ENCODE measurements at places on chromosomes 5 and 9.

GRCh38 chr9:117335837-117336433, 78.9 kb downstream of the ASTN2 start:
- no peak for DNase-seq

DNA sequence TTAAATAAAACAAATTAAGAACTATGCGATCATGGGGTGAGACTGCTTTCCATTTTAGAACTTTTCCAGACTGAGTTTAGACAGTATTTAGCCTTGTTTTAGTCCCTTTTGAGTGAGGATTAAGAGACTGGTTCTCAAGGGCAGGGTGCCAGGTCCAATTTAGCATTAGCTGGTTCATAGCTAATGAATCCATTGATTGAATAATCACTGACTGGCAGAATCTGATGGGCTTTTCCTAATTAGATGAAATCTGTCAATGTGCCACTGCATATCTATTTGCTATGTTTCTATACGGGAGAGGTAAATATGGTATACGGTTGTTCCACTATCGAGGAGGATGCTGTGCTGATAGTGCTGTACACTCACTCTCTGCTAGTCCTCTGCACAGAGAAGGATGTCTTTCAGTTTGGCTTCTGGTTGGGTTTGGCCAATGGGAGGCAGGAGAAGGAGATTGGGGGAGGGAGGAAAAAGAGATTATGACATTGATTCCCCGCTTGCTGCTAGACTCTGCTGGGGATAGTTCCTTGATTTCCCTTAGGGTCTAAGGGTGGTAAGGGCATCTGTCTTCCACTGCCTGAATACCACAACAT, 496.6 kb downstream of the CTNND2 start:
- no peak for DNase-seq

DNA sequence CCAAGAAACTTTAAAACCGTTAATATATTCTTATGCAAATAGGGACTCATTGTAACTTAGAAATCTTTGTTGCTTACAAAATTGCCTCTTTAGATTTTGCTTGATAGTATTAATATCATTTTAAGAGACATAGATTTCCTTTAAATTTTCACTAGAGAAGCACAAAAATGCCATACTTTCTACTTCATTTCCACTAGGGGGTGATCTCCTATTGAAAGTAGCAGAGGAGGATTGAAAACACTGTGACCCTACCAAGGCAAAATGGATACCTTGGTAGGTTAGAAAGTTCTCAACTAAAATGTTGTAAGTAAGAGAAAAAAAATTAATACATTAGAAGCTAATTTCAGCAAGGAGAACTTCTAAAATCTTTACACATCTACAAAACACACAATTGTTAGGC, 204.9 kb downstream of the CHSY3 start:
- no peak for DNase-seq

DNA sequence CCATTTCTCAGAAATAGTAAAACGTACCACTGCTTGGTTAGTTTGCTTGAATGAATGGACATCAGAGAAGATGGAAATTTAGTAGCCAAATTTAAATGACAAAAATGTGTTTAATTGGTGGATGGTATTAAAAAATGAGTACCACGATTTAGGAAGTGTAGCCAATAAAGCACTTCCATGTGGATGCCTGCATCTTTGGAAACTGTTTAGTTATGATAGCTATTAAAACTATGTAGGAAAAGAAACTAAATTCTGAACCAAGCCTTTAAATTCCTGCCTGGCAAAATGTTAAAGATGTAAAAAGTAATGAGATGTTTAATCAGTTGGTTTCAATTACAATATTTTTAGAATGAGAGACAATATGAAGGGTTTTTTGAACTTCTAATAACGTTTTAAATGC, 94.8 kb downstream of the NUDT12 start:
- no peak for DNase-seq

- no peak for DNase-seq
Measured at GRCh38 chr5:77900691-77901090, 124.6 kb upstream of the TBCA start.

DNA sequence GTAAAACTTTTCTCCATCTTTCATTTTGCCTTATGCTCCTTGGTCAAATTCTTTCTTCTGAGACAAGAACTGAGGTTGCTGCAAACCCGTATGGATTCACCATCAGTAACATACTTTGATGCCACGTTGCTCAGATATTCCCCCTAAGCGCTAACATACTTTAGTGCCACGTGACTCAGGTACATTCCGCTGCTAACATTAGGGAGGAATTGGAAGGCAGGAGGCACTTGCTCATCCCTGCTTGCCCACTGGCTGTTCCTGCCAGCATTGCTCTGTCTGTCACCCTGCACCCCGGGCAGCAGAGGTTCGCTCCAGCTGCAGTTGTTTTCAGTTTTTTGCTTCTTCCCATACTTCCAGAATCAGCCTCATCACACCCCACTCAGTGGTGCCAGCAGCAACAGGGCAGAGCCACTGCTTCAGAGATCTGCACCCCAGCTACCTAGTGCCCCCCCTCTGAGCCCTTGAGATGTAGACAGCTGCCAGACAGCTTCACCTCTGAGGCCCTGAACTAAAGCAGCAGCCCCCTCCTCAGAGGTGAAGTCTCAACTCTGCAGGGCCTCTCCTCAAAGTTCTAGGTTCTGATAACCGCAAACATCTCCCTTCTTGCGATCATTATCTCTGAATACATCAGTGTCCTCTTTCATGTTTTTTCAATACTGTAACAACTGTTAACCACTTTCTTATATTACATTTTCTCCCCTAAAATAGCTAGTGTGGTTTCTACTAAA, 228.0 kb upstream of the KIF2A start:
- DNase-seq: no peak

DNA sequence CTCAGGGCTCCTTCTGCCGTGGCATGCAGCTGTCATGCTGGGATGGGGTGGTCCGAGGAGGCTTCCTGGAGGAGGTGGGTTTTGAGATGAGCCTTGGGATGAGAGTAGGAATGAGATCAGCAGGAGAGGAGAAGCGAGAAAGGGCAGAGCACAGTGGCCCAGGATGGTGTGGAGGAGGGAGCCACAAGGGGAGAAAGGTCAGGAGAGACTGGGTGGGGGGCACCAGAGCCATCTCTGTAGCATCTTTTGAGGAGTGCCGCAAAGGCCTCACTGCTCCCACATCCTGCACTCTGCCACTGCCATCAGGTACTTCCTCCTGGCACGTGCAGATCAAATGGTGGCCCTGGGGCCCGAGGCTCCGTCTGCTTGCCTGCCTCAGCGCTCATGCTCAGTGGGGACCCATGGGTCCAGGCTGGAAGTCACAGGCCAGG, 150.2 kb downstream of the MACROH2A1 start:
- no peak for DNase-seq

DNA sequence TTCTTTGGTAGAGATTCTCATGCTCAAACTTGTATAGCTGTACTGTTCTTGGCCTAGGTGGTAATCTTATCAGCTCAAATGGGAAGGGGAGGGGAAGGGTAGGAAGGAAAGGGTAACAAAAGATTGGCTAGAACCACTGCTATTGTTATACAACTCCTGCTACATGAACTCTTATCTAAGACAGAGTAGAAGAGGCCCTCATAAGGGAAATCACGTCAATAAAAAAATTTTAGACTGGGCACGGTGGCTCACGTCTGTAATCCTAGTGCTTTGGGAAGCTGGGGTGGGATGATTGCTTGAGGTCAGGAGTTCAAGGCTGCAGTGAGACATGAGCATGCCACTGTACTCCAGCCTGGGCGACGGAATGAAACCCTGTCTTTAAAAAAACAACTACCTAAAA, 15.9 kb downstream of the STOM start:
- DNase-seq: no peak

DNA sequence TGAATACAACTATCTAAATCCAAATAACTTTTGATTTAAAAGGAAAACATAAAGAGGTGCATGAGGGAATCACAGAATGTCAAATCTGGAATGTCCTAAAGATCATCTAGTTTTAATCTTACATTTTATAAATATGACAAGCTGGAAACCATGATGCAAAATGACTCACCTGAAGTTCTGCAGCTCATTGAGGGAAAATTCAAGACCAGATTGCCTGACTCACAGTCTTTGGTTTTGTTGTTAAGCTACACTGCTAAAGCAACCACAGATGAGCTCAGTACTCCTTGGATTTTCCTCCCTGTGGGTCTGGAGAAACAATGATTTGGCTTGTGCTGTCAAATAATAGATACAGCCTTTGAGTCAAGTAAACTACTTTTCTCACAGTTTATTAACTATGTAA, 19.1 kb upstream of the EDIL3 start:
- no peak for DNase-seq
